ENCODE measurements at places on chromosomes 11 and 22.

DNA sequence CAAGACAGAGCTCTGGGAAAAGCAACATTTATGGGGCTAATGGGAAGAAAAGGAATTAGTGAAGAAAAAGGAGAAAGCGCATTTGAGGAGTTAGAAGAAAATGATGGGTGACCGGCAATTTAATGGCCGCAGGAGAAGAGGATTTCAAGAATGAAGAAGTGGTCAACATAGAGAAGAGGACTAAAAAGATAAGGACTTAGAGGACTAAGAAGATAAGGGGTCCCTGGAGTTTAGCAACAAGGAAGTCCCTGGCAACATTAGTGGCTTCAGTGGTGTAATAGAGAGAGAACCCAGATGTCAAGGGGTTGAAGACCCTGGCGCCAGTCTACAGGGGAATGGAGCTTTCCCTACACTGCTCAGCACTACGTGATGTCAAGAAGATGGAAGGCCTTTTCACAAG, 32.3 kb downstream of the WEE1 start:
- no peak for DNase-seq

DNA sequence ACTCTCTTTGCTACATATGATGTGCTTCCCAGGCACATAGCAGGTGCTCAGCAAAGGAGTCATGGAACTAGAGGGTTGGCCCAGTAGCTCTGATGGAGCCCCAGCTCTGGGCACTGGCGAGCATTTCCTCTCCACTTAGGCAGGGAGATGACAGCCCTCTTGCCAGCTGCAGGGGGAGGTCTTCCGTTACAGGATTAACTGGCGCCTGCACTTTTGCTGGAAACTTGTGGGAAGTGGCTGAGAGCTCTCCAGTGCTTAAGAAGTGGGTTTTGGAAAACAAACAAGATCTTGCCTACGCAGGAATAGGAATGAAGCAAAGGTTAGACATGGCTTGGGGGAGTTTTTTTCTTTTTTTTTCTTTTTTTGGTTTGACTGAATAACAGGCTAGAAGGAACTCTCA, 75.5 kb downstream of the MICAL2 start:
- DNase-seq = no peak

GRCh38 chr11:126748100-126748791, 252.3 kb downstream of the KIRREL3 start:
- DNase-seq = no peak

- no peak for DNase-seq
Observed at GRCh38 chr11:46529928-46530574, 63.8 kb downstream of the AMBRA1 start.

- no peak for DNase-seq
Observed at GRCh38 chr22:28443526-28443876, 236.1 kb downstream of the TTC28 start.

GRCh38 chr11:46889689-46890475, 28.5 kb downstream of the LRP4 start:
- peak; percentile 46 for DNase-seq

DNA sequence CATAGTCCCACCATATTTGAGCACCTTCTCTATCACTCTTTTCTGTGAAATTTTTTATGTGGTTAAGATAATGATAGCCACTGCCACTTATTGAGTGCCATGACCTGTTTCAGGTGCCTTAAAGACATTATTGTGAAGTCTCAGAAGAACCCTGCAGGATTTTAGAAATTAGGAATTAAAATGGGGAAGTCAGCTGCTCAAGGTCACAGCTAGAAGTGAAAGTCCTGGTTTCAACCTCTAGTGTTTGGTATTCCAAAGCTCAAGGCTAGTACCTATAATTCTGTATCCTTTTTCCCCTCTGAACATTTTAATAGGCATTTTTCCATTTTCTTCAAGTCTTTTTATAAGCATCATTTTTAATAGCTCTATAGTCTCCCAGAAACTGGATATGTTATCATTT, 9.0 kb upstream of the RRM1 start:
- DNase-seq = no peak

GRCh38 chr11:110855191-110855590, 143.0 kb upstream of the ARHGAP20 start:
- no peak for DNase-seq

GRCh38 chr11:40032331-40032730, 1427.1 kb downstream of the LRRC4C start:
- DNase-seq = no peak

DNA sequence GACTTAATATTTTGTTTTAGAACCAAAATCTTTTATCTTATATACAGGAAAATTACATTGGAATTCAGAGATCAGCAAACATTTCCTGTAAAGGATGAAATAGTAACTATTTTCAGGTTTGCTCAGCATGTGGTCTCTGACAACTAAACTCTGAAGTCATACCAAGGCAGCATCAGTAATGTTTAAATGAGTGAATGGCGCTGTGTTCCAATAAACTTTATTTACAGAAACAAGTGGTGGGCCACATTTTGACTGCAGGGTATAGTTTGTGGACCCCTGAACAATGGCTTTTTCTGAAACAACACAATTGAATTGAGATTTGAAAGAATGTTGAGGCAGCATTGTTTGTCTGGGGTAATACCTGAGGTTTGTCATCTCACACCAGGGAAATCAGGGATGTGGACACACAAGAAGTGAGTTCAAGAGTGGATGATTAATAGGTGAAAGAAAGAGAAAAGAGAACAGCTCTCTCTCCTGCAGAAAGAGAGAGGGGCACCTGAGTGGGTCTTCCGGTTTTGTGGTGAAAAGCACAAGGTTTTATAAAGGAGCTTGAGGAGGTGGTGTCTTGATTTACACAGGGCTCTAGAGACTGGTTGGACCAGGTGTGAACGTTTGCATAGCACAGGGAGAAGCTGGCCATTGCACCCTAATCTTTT, 113.5 kb upstream of the VPREB1 start:
- DNase-seq = no peak

DNA sequence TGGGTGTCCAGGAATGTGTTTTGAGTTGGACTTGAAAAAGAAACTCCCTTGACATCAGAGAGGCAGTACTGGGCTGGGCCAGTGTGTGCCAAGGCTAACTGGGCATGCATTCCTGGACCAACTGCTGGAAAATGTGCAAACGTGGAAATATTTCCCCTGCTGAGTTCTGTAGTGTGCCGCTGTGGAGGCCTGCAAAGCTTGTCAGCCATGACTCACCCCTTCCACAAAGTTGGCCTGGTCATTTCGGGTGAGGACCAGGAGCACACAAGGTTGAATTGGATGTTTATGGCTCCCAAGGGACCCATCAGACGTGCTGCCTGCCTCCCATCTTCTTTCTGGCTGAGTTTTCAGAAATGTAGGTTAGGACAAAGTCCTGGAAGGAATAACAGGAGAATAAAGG, 513.1 kb downstream of the MIAT start:
- DNase-seq = no peak

DNA sequence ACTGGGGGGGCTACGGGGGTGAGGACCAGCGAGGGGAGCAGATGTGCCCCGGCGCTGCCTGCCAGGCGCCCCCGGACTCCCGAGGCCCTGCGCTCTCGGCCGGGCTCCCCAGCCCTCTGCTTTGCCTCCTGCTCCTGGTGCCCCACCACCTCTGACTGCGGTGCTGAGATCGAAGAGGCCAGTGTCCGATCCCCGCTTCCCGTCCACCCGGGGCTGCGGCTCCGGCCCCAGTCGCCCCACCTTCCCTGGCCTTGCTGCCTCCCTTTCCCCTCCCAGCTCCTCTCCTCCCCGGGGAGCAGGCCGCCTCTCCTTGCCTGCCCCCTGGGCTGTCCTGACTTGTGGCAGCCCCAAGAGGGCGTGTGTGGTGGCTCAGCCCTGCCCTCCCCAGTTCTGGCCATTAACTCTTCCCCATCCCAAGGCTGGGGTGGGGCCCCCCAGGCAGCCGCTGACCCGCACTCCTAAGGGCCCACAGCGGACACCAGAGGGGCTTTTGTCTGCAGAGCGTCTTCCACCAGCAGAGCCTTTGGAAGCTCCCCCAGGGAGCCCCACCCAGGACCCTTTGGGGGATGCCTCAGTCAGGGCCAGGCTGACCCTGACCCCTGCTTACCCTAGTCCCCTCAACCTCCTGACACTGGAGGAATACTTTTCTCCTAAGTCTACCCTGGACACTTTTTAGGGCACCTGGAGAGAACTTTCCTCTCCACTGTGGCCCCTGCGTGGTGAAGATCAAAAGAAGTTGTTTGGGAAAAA, 16.6 kb downstream of the RTN4RL2 start:
- DNase-seq = no peak

DNA sequence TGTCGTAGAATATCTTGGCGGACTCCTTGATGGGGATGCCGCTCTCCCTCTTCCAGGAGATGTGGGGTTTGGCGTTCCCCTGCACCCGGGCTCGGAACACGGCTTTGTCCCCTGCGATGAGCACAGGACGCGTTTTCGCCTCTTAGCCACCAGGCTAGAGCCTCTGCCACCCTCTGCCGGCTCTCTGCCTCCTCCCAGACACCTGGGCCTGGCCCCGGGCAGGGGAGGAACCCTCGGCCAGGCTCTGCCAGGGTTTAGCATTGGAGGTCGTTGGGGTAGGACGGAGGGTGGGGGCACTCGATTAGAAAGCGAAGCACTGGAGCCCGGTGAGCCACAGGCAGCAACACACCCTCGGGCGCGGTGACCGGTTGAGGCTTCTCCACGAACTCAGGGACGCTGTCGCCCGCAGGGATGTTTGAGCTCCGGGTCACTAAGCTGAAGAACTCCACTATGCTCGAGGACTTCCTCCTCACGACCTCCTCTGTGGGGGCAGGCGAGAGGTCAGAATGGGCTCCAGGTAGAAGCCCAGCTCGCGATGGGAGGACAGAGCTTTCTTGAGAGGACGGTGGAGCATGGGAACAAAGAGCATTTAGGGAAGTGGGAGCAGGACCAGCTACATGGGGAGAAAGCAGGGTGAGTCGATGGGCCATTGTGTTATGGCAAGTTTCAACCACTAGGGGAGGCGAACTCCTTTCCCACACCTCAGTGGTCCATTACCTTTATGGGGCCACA, 4.3 kb downstream of the IGSF22 start:
- DNase-seq = no peak

GRCh38 chr11:933142-933851, 7.6 kb downstream of the AP2A2 start:
- DNase-seq = no peak

DNA sequence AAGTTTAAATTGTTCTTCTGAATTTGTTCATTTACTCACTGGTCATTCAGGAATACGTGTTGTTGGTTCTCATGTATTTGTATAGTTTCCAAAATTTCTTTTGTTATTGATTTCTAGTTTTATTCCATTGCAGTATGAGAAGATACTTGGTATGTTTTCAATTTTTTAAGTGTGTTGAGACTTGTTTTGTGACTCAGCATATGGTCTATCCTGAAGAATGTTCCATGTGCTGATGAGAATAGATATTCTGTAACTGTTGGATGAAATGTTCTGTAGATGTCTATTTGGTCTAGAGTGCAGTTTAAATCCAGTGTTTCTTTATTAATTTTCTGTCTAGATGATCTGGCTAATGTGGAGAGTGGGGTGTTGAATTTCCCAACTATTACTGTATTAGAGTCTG, 23.5 kb downstream of the CFAP300 start:
- DNase-seq = no peak

- DNase-seq = no peak
Observed at GRCh38 chr22:24107661-24108060, 73.6 kb upstream of the SUSD2 start.

DNA sequence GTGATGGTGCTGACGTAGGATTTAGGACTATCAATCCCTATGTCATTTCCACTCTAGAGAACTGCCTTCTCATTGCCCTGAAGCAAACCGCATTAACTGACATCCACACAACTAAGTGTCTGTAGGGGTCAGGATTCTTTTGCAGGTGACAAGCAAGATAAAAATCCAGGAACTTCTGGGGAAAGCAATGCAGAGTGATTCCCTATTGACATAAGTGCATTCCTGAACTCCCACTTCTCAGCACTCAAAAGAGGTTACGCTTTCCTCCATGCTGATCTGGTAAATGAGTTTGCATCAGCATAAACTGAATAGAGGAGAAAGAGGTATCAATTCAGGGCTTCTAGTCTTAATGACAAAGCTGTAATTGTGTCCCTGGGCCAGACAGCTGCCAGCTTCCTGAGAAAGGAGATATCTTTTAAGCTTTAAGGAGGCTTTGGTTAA, 224.6 kb upstream of the ISX start:
- no peak for DNase-seq

DNA sequence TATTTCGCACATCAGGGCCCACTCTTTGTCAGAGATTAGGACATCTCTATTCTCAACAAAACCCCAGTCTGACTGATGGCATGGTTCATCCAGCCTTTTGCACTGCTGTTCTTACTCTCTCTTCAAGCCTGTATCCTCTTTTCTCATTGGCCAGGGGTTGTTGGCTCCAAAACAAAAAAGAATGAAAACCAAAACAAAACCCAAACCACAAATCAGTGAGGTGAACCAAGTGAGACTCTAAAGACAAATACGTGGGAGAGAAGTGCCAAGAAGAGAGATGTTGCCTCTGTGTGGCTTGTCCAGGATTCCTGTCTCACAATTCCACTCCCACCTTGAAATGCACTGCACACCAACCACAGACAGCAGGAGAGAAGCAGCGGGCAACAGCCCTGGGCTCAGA, 278.9 kb upstream of the NARS2 start:
- DNase-seq = no peak

GRCh38 chr11:16278979-16279378, 77.4 kb downstream of the SOX6 start:
- no peak for DNase-seq

GRCh38 chr11:132057266-132057665, 686.9 kb downstream of the NTM start:
- DNase-seq = no peak

- no peak for DNase-seq
Observed at GRCh38 chr11:69339983-69340565, 46.1 kb downstream of the MYEOV start.

DNA sequence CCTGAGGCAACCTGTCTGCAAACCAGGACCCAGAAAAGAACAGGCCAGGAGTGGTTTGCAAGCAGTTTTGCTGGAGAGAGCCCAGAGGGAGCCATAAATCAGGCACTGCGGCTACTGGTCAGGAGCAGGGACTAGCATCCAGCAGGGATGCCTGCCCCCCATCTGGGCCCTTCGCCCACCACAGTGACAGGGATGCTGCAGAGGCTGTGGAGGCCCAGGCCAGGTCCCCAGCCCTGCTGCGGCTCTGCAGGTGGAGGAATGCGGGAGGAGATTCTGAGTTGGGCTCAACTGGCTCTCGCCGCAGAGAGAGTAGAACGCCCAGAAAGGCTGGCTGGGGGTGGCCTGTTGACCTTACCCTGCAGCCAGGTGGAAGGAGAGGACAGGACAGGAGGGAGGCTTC, 16.4 kb upstream of the NEFH start:
- DNase-seq = no peak

- DNase-seq = no peak
Observed at GRCh38 chr22:30327864-30328345, 1.2 kb upstream of the TBC1D10A start.

DNA sequence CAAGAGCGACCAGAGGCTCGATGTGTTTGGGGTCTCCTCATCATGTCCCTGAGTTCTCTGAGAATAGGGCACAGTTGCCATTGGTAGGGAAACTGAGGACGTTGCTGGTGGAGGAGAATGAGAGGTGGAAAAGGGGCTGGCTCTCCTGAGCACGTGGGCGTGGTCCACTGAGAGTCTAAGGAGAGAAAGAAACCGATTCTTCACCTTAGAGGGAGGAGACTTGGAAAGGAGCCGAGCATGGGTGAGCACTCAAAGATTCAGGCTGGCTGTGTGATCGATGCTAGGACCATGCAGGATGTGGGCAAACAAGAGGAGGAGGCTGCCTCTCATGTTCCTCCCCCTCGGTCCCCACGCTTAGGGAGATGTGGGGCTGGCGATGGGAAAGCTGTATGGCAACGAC, 19.8 kb upstream of the TLCD5 start:
- no peak for DNase-seq

Data from stimulated activated CD4-positive, alpha-beta T cell treated with anti-CD3 and anti-CD28 coated beads, Interleukin-15, amount 100 ng/mL, for 1 hour (primary cell).